Lower lobe of right lung (tissue), 2 donors: ENCODE measurements at places on chromosomes 2 and 18.

DNA sequence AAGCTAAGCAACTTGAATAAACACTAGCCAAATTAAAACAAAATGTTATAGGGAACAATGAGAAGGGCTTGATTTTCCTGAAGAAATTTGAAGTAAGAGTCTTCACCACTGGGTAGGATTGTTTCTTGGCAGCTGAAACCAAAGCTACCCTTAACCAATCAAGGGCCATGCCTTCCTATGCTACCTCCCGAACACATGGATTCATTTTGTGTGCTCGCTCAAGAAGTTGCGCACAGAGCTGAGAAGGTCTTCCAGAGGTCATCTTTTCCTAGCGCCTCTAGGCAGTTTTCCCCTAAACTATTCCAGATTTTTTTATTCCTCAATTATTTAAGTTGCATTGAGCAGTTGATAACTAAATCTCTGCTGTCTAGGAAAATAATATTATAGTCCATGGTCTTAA, 264.6 kb downstream of the RBM43 start:
- no peak for DNase-seq

DNA sequence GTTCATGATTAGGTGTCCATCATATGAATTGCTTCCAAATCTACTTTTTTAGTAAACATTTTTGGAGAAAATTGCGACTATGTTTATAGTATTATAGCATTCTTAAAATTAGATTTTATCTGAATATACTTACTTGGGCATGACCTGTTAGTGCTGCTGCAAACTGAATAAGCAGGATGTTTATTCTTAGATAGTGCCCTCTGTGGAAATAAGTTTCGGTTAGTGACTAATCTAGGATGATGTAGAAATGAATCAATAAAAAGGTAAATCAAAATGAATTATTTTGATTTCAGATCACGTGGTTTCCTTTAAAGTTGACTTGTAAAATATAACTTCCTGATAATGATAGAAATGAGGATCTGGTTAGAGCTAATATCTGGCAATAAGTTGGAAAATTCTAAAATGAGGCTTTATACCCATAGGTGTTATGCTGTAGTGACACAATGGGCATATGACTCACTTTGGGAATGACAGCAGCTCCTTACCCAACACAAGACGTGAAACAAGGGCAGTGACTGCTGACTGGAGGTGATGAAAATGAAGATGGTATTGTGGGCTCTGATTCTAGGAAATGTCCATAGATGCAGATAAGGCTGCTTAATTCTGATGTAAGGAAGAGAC, 165.8 kb upstream of the TCF4 start:
- DNase-seq, result no peak

DNA sequence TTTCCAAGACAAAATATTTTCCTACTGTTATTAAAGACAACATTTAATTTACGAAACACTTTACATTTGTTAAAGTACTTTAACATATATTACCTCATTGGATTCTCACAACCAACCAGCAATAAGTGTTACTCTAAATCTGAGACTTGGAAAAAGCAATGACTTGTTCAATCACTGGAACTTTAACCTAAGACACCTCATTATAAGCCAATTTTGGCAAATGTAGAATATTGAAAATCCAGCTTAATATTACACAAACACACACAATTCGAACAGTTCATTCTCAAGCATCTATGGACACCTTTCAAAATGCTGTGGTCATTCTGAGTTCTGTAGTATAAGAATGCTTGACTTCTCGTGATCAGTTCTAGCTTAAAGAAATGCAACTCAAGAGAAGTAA, 619.4 kb upstream of the CHAC2 start:
- no peak for DNase-seq

GRCh38 chr18:27005589-27005988, 140.1 kb upstream of the AQP4 start:
- DNase-seq, result no peak

GRCh38 chr2:128753800-128754199, 435.1 kb upstream of the HS6ST1 start:
- no peak for DNase-seq

- DNase-seq, result no peak
Measured at GRCh38 chr2:113005030-113005509, at the start of gene IL36A. IL36A (plus strand) TSS chr2:113005459; CDS start chr2:113005872, 413 bp downstream.

DNA sequence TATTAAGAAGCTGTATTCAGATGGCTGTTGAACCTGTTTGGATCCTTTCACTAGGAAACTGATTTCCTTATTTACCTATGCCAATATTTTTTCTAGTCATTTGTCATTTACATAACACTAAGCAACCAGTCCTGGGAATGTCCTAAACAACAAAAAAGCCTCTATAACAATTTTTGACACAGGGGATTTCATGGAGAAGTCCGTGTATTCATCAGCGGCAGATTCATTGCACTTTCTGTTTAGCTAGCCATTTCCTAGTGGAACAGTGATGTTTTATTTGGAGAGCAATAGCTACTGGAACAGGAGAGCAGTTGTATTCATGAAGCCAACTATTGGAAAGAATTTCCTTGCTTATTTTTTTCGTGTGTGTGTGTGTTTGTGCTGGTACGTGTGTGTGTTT, 604.3 kb upstream of the POU3F3 start:
- DNase-seq, result no peak

GRCh38 chr18:45801416-45802004, 24.0 kb upstream of the SIGLEC15 start:
- DNase-seq, result no peak

DNA sequence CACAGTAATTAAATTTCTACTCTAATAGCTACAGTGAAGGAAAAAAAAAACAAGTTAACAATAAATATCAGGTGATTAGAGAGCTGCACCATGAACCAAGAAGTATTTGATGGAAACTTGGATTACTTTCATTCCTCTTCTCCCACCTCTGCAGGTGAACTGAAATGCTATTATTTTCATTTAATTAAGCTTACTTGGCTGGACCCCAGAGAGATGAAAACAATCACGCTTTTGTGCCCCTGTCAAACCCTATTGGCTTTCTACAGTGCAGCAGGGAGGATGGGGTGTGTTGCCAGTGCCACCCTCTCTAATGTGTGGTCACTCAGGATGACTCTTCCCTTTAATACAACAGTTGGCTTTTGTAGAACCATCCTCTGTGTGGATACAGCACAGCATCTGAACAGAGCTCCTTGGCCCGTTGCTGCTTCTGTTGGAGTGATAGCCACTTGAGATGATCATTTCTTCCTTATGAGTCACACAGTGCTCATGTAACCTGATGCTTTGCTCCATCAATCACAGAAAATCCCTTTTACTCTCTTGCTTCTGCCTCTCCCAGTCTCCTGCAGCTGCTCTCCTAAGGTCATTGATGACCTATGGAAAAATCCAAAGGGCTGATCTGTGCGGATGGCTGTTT, 5.5 kb upstream of the ARL4C start:
- DNase-seq, result no peak

- DNase-seq, result no peak
Measured at GRCh38 chr2:136767030-136767429, 1.7 kb downstream of the THSD7B start.

DNA sequence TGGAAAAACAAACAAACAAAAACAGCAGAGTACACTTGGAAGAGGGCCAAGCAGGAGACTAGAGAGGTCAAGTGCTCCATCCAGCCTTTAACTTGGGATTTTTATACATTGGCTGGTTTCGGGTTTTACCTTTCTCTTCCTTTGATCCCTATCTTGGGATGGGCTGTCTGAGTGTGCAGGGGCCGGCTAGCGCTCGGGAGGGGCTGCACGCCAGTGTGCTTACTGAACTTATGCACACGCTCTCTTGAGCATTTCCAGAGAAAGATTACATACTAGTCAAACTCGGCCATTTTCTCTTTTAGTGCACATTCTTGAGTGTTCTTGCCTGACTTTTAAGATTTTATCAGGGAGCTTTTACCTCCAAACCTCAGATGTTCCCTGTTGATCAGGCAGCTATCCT, 707.8 kb downstream of the DSC3 start:
- no peak for DNase-seq

GRCh38 chr2:235970204-235971040, 197.8 kb downstream of the GBX2 start:
- no peak for DNase-seq

DNA sequence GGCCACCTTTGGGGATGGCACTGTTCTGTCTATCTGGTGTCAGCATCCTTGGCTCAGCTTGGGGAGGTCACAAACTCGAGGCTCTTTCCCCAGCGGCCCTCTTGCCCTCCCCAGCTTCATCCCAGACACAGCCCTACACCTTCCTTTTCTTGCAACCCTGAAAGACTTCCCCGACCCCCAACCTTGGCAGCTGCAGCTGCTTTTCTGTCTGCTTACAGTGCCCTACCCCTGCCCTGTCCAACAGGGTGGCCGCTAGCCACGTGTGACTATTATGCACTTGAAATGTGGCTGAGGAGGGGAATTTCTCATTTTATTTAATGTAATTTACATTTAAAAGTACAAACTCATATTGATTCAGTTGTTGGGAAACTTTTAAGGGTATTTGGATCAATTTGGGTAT, 41.3 kb downstream of the NGEF start:
- no peak for DNase-seq

DNA sequence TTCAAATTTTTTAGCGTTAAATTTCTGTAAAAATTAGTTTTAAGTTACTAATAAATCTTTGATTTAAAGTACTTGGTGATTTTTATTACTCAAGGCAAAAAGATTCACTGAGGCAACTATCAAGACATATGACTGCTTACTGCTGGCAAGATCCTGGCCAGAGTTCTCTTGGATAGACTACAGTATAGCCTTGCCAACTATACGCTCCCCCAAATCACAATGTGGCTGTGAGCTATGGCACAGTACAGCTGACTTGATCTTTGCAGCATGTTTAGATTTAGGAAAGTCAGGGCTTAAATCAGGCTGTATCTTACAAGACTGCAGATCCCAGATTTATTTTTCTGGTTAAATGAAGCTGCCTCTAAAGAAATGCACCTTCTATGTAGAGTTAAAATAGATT, 26.5 kb downstream of the MSTN start:
- DNase-seq, result no peak

DNA sequence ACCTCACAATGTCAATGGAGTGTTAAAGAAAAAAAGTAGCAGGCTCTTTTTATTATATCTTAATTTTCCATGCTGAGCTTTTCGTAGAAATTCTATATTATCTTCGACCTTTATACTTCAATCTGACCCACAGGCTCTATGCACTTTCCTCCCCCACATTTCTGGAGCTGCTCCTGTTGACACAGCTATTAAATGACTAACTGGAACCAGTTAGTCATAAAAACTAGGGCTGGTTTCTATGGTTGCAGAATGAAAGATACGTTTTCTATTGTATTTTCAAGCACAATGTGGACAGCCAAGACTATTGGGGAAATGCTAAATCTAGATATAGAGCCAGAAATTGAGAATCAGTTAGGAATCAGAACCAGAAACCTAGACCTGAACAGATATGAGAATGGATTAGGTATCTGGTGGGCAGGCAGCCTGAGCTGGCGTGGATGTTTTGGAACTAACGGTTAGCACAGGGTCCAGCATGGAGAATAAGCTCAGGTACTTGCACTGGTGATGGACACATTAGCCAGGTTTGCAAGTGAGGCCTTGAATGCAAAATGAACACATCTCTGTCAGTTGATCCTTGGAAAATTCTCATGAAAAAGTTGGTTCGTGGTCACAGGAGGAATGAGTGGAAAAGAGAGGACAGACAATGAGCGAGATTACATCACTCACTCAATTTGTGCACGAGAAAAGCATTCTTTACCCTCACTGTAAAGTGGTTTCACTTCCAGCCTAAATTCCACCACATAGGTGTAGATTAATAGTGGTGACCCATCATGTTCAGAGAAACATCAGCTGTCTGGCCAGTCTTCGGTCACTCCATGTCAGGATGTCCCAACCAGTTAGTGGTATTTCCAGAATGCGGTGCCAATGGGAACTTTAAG, 144.6 kb upstream of the EPHA4 start:
- no peak for DNase-seq

- DNase-seq, result no peak
Measured at GRCh38 chr18:10090668-10091067, 176.9 kb downstream of the VAPA start.

- DNase-seq, result no peak
Measured at GRCh38 chr2:223578846-223579245, 23.3 kb downstream of the SCG2 start.

- DNase-seq, result no peak
Measured at GRCh38 chr2:134173338-134174016, 80.4 kb upstream of the MGAT5 start.

DNA sequence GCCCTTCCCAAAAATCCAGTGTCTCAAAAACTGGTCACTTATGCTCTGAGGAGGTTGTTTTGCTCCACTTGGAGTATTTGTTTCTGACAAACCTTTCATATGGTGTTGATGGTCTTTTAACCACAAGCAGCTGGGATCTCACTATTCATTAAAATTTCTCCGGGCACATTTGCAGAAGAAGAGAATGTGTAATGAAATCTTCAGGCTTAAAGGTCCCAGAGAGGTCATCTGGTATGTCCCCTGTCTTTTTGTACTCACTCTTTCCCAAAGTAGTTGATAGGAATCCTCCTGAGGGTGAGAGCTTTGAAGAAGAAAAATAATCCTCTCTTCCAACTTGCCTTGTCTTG, 430.8 kb downstream of the SETBP1 start:
- DNase-seq, result no peak

DNA sequence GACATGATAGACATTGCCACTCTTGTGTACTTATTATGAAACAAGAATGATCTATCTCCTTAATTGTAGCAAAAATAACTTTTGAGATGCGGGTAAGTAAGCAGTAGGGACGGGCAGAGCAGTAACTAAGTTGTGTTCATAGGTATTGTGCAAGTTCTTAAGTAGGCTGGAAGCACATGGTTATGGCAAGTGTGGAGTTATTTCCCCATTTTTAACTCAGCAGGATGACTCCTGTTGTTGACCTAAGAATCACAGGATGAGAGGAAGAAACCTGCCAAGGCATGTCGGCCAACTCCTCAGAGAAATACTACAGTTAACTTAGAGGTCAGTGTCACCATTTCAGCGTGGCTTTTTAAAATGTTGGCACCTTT, 51.1 kb upstream of the FN1 start:
- DNase-seq, result no peak

DNA sequence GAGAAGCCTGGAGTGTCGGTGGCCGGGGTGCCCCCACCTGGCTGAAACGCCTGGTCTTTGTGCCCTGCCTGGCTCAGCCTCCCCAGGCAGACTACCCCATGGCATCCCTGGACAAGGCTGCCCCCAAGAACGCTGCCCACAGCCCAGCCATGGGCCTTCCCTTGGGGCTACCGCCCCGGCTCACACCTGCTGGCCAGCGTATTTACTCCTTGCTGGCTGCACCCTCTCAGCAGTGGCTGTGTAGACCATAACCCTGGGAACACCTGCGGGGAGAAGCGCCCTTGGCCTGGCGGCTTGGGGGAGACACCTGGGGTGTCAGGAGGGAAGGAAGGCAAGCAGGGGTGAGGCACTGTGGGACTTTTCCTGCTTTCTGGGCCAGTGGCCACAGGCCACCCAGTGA, 17.3 kb downstream of the CAPN10 start:
- DNase-seq, result no peak
